Diencephalon (tissue), 1 donor: ENCODE measurements at places on chromosomes 5 and 9. TPM values are rescaled to one million over a fixed set of nuclear protein-coding genes. Genes with fewer than 3 reads are reported as not detected.

The PCDHGB6 gene
- 17.8 TPM for total RNA-seq

The CHSY3 gene
- total RNA-seq, result 18.9 TPM

The GFPT2 gene
- total RNA-seq, result 12.9 TPM

The PDZD2 gene
- total RNA-seq, result 30.0 TPM

The S1PR3 gene
- total RNA-seq, result 8.3 TPM
